ENCODE measurements at places on chromosomes 1 and 21.

DNA sequence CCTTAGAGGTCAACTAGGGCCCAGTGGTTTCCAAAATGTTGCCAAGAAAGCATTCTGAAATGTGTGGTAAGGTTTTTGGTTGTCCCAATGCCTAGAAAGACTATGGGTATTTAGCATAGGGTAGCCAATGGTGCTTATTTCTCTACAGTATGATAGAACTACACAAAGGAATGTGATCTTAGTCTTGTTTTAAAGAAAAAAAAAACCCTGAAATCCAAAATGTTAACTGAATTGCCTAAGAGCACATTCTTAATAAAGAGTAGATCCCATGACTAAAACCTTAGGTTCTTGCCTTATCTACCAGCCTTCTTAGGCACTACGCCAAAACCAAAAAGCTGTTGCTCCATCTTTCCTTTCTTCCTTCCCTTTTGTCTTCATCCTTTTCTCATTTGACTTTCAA, 428.2 kb downstream of the MRPL39 start:
- H3K27ac ChIP-seq, result no peak overlapping the region
- no peaks in the 10 kb centered on the region for H3K4me1 ChIP-seq
- H3K27me3 ChIP-seq, result no peaks in the 10 kb centered on the region
- no peaks in the 10 kb centered on the region for H3K36me3 ChIP-seq
- DNase-seq, result peak; percentile 53

- H3K27me3 ChIP-seq, result no peaks in the 10 kb centered on the region
- H3K27ac ChIP-seq, result peak overlapping the region; percentile 95
- no peak for DNase-seq
- no peak overlapping the region for H3K4me3 ChIP-seq
Observed at GRCh38 chr1:208217781-208218180, 26.4 kb downstream of the PLXNA2 start.

DNA sequence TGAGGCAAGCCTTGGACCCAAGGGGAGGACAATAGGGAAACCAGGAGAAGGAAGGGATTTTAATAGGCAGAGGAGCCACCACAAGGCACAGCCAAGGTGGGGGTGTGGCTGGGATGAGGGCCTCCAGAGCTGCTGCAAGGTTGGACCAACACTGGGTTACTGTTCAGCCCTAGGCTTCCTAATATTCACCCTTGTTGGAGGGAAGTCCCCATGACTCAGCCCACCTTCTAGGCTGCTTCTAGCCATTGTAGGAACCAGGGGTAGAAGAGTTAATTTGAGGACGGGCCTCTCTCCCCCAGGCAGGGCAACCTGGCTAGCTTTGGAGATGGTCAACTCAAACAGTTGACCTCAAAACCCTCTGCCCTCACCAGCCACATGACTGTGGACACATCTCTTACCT, 59.5 kb downstream of the KCNN3 start:
- no peaks in the 10 kb centered on the region for H3K27me3 ChIP-seq
- H3K4me1 ChIP-seq, result peaks cover 15% of the 10 kb centered on the region
- no peak overlapping the region for H3K27ac ChIP-seq
- no peak for DNase-seq

DNA sequence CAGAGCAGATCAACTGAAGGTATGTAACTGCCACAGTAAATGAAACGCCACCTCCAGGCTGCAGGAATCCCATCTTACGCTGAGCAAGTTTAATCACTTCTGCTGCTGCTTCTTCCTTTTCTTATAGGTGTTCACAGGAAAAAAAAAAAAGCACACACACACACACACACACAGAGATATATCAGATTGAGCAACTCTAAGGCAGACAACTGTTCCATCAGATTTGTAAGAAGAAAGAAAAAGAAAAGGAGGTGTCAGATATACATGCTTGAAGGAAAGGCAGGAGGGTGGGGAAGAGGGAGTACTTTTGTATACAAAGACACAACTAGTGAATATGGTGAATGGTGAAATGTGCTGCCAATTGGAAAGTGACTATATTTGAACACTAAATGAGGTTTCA, 28.6 kb downstream of the DSTYK start:
- no peak for DNase-seq
- H3K4me1 ChIP-seq, result peaks cover 19% of the 10 kb centered on the region
- no peak overlapping the region for H3K4me3 ChIP-seq
- peak overlapping the region; percentile 96 for H3K27ac ChIP-seq

GRCh38 chr1:58657082-58657481, 42.8 kb downstream of the MYSM1 start:
- H3K27me3 ChIP-seq, result no peaks in the 10 kb centered on the region
- no peak overlapping the region for H3K4me3 ChIP-seq
- H3K4me1 ChIP-seq, result no peaks in the 10 kb centered on the region
- H3K36me3 ChIP-seq, result peaks cover 50% of the 10 kb centered on the region

- no peaks in the 10 kb centered on the region for H3K36me3 ChIP-seq
- H3K27ac ChIP-seq, result no peak overlapping the region
- no peaks in the 10 kb centered on the region for H3K4me1 ChIP-seq
Observed at GRCh38 chr1:155105604-155106011, 22.1 kb upstream of the EFNA1 start.

GRCh38 chr1:19643602-19644394, at the start of gene NBL1:
TSS of gene NBL1 (plus strand) at chr1:19644311. CDS start at chr1:19655031, 10,720 bp downstream.
- peak; percentile 83 for DNase-seq
- H3K4me1 ChIP-seq, result no peaks in the 10 kb centered on the region
- H3K36me3 ChIP-seq, result no peaks in the 10 kb centered on the region
- no peak within 1 kb of the TSS for H3K27ac ChIP-seq

DNA sequence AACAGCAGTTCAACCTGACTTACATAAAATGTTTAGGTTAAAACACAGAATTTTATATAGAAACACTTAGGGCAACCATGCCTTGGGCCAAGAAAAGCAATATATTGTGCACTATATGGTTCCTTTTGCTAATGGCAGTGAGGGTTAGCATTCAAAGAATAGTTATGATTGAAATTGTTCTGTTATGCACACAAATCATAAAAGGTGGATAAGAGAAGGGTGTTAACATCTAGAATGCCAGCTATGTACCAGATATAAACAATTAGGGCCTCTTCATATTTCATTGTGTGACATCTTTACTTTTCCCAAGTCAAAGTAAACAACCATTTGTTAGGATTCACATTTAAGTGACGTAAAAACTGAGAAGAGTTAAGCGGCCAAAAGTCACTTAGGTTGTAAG, 308.0 kb upstream of the B3GALT2 start:
- H3K4me3 ChIP-seq, result no peak overlapping the region
- DNase-seq, result no peak
- no peaks in the 10 kb centered on the region for H3K27me3 ChIP-seq

All from cardiac muscle cell (in vitro differentiated cells and primary cell).